Activated naive CD8-positive, alpha-beta T cell treated with anti-CD3 and anti-CD28 coated beads for 36 hours (primary cell): ENCODE measurements at places on chromosomes 2 and 18. TPM values are rescaled to one million over a fixed set of nuclear protein-coding genes. Genes with fewer than 3 reads are reported as not detected.
A peak's percentile ranks its signal among the peaks of the same experiment; 100 is the strongest.

POTEC gene
- not detected for total RNA-seq

DNA sequence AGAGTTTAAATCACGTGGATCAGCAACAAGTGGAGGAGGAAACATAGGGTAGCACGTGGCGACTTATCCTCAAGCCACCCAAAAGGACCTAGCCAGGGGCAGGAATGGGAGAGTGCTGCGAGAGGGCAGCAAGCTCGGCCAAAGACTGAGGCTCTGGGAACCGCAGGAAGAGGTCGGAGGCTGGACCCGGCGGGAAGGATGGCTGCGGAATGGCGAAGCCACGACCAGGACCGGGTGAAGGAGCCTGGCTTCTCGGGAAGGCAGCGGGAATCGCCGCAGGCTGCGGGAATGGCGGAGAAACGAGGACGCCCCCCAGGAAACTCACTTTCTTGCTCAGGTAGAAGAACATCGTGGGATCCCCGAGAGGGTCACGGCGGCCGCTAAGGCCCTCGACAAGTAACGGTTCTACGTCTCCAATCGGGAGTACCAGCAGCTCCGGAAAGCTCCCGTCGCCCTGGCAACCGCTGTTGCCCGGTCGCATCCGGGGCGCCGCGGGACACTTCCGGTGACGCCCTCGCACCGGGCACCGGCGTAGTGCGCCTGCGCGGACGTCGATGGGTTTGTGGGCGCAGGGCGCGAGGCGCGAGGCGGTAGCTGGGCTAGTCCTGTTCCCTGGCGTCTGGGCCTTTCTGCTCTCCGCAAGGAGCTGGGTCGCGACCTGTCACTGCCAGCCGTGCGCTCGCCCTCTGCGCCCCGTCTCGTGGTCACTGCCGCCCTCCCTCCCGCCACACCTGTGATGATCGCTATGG, at the start of gene WDR35:
Gene WDR35, minus strand, starts transcription at position 439 of the 749 bp plus-strand sequence. Its CDS starts 90 bp downstream, at position 349.
- H3K27ac ChIP-seq: peak within 1 kb of the TSS; percentile 82
- H3K4me3 ChIP-seq: peak within 1 kb of the TSS; percentile 92
- peaks cover 20% of the 10 kb centered on the region for H3K36me3 ChIP-seq
- peaks cover 24% of the 10 kb centered on the region for H3K4me1 ChIP-seq

TTL gene
- total RNA-seq: 32.8 TPM

SALL3 gene
- total RNA-seq: not detected

- H3K4me1 ChIP-seq: no peaks in the 10 kb centered on the region
- no peak for DNase-seq
- no peak overlapping the region for H3K4me3 ChIP-seq
- H3K36me3 ChIP-seq: peaks cover 8% of the 10 kb centered on the region
- H3K27ac ChIP-seq: no peak overlapping the region
Observed at GRCh38 chr2:64391940-64392339, 62.0 kb upstream of the LGALSL start.

GRCh38 chr2:219261024-219261855, 7.5 kb upstream of the TUBA4A start:
- H3K36me3 ChIP-seq: no peaks in the 10 kb centered on the region
- H3K27ac ChIP-seq: no peak overlapping the region
- peaks cover 2% of the 10 kb centered on the region for H3K27me3 ChIP-seq
- no peak overlapping the region for H3K4me3 ChIP-seq
- DNase-seq: no peak

- H3K27ac ChIP-seq: peak overlapping the region; percentile 60
- DNase-seq: no peak
- peaks cover 60% of the 10 kb centered on the region for H3K36me3 ChIP-seq
Observed at GRCh38 chr2:105847056-105847455, 102.3 kb downstream of the NCK2 start.

PLGLB1 gene
- 1.6 TPM for total RNA-seq

- H3K27me3 ChIP-seq: peaks cover 49% of the 10 kb centered on the region
- H3K4me3 ChIP-seq: no peak overlapping the region
- H3K4me1 ChIP-seq: peaks cover 6% of the 10 kb centered on the region
- H3K36me3 ChIP-seq: no peaks in the 10 kb centered on the region
- H3K27ac ChIP-seq: no peak overlapping the region
- DNase-seq: no peak
Observed at GRCh38 chr2:120869730-120870466, 134.2 kb downstream of the GLI2 start.

RAX gene
- total RNA-seq: not detected

USP37 gene
- 31.2 TPM for total RNA-seq

NEU4 gene
- 0.08 TPM for total RNA-seq

- H3K4me1 ChIP-seq: peaks cover 16% of the 10 kb centered on the region
- H3K4me3 ChIP-seq: no peak overlapping the region
- peaks cover 30% of the 10 kb centered on the region for H3K36me3 ChIP-seq
- H3K27ac ChIP-seq: no peak overlapping the region
- peaks cover 29% of the 10 kb centered on the region for H3K27me3 ChIP-seq
- DNase-seq: no peak
Observed at GRCh38 chr2:26784570-26785234, 1.2 kb upstream of the CENPA start.

GRCh38 chr2:42169874-42170521, 845 bp downstream of the EML4 start:
- H3K4me1 ChIP-seq: peaks cover 30% of the 10 kb centered on the region
- no peak overlapping the region for H3K27ac ChIP-seq
- no peak overlapping the region for H3K4me3 ChIP-seq
- no peaks in the 10 kb centered on the region for H3K27me3 ChIP-seq

GRCh38 chr2:240983361-240983995, 14.9 kb upstream of the SNED1 start:
- no peak overlapping the region for H3K4me3 ChIP-seq
- no peaks in the 10 kb centered on the region for H3K27me3 ChIP-seq
- peak; percentile 69 for DNase-seq
- no peak overlapping the region for H3K27ac ChIP-seq

- no peak overlapping the region for H3K4me3 ChIP-seq
- H3K36me3 ChIP-seq: no peaks in the 10 kb centered on the region
- peaks cover 10% of the 10 kb centered on the region for H3K27me3 ChIP-seq
Observed at GRCh38 chr2:41899189-41899588, 148.6 kb upstream of the PKDCC start.

- peak overlapping the region; percentile 66 for H3K4me3 ChIP-seq
- peaks cover 73% of the 10 kb centered on the region for H3K27me3 ChIP-seq
- H3K36me3 ChIP-seq: no peaks in the 10 kb centered on the region
- H3K27ac ChIP-seq: no peak overlapping the region
- no peak for DNase-seq
- peaks cover 8% of the 10 kb centered on the region for H3K4me1 ChIP-seq
Observed at GRCh38 chr2:178193496-178193822, 853 bp upstream of the OSBPL6 start.
